ENCODE measurements at places on chromosomes 4 and X.

DNA sequence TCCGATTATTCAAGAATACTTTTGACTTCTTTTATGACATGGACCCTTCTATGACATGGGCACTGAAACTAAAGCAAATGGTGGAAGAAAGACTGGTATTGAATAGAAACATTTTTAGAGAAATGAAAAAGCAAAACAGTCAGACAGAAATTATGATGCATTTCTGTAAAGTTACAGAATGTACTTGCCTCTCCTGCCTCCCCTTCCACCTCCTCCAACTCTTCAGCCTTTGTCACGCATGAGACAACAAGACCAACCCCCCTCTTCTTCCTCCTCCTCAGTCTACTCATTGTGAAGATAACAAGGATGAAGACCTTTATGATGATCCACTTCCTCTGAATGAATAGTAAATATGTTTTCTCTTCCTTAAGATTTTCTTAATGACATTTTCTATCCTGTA lies 46.3 kb upstream of the HUWE1 start:
- DNase-seq = no peak

DNA sequence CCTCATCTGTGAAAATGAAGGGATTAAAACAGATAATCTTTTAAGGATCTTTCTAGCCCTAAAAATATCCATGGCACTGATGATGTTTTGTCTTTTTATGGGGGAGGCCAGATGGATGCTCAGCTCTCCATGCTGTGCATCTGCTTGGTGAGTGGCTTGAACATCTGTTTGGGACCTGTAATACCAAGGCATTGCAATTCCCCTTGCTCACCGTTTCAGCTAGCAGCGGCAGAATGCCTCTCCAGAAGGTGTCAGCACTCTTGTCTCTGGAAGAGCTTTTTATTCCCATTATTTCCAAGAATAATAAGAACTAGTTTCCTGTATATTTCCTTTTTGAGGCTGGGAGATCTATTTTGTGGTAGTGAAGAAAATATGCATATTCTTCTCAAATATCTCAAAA lies 151.9 kb upstream of the ANK2 start:
- no peak for DNase-seq

GRCh38 chr4:87973283-87974169 lies 2.0 kb upstream of the SPP1 start:
- peak; percentile 45 for DNase-seq

DNA sequence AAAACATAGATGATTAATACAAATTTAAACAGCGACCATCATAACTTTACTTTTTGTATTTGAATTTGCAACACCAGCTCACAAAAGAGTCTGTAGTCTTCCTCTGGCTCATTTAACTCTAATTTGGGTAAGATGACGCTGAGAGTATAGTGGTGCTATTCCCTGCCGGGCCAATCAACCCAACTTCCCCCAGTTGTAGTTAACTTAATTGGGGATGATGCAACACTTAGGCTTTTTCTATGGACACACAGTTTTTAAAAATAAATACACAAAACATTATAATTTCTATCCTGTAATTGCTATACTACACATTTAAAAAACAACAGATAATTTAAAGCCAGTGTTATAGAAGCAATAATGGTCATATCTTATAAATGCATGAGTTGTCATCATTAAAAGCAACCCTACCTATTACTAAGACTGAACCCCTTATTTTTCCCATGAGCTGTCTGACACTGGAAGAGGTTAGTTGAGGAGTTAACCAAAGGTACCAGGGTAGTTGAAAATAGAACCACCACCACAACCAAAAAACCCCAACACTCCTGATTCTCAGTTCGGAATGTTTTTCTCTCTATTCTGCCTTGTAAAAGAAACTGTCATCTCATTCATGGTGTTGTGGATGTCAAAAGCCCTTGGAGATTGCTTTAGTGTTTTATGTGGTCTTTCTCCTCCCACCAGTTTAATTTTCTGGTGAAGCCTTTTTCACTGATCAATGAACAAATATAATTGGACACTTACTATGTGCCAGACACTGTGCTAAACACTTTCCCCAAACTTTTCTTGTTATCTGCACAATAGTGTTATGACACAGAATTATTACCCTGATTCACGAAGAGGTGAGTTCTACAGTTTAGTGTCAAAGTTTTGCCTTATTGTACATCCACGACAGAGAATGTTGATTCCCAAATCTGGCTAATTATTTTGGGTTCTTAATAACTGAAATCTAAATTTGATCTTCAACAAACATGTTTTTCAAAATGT lies 61.5 kb upstream of the RAPGEF2 start:
- no peak for DNase-seq

- DNase-seq = no peak
These were observed 9.0 kb upstream of the SLC25A6 start for GRCh38 chrX:1400742-1401471.

DNA sequence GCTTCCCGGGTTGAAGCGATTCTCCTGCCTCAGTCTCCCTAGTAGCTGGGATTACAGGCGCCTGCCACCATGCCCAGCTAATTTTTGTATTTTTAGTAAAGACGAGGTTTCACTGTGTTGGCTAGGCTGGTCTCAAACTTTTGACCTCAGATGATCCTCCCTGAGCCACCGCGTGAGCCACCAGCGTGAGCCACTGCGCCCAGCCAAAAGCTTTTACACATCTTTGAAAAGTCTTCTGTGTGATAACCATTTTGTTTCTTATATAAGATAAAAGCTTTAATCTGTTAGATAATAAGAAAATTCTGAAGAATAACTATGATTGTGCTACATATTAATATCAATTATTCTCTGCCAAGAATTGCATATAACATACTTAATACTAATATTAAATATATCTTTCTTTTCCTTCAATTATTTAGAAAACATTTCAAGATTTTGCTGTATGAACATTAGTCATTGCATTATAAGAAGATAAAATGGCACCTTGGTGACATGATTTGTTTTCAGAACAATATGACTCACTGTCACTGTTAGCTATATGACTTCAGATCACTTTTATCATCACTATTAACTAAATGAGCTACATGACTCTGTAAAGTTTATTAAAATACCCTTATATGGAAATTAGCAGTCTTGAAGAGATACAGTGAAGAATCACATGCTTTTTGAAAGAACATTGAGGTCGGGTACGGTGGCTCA lies 33.4 kb downstream of the RUFY3 start:
- DNase-seq = no peak

DNA sequence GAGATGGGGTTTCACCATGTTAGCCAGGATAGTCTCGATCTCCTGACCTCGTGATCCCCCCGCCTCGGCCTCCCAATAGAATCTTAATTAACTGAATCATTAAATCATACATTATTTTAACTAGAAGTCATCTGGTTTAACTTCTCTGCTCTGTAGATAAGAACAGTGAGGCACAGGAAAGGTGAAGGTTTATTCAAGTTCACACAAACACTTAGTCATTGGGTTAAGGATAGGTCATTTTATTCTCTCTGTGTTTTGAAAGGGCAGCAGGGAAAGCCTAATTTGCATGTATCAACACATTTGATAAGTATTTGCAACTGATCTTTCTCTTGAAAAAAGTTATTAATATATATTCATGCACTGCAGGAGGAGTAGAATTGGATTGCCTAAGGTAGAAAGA lies 1.1 kb upstream of the ETNPPL start:
- DNase-seq = no peak

- DNase-seq = no peak
These were observed 22.8 kb upstream of the FGF2 start for GRCh38 chr4:122803788-122804208.

GRCh38 chrX:9557521-9557920 lies 92.7 kb downstream of the TBL1X start:
- no peak for DNase-seq

GRCh38 chrX:107298276-107298675 lies 91.9 kb downstream of the DNAAF6 start:
- no peak for DNase-seq

DNA sequence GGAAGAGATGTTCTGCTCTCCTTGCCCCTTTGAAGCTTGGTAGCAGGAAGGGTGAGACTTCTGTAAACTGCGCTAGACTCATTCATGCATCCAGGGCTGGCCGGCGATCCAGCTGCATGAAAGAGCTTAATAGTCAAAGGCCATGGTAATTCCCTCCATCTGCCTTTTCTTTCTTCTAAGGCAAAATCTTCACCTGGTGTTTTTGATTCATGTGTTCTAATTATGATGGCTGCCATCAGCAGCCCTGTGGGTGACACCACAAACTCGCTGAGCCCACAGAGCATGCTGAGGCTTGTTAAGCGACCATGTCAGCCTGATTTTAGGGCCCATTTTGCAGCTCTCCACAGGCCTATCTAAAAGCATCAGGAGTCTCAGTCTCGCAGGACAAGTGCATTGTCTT lies 450.1 kb upstream of the TENM3 start:
- no peak for DNase-seq

DNA sequence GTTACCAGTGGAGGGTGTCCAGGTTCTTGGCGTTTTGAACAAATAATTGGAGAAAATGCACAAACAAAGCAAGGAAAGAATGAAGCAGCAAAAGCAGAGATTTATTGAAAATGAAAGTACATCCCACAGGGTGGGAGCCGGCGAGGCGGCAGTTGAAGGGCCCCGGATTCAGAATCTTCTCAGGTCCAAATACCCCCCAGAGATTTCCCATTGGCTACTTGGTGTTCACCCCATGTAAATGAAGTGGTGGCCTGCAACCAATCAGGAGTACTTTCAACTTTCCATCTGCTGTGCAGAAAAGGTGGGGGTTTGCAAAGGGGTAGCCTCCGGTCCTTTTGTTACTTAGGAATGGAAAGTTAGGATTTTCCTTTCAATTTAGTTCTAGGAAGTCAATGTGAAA lies 1447.0 kb downstream of the C4orf33 start:
- DNase-seq = no peak

DNA sequence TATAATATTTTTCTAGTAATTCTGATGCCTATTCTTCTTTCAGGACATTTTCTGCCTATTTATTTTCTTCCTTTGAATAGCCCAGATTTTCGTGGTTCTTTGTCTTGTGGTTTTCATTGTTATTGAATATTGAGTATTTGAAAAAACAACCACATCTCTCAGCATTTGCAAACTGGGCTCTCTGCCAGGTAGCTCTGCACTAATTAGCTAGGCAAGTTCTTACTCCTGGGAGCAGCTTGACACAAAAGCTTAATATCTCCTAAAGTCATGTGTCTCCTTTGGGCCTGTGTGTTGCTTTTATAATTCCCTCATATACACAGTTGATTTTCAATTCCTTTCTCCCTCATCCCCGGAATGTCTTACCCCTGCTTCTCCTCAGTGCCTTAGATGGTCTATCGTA lies 413.5 kb upstream of the GRIA3 start:
- DNase-seq = no peak
